Mammary epithelial cell (primary cell): ENCODE measurements at places on chromosomes 12 and 14. TPM values are rescaled to one million over a fixed set of nuclear protein-coding genes. Genes with fewer than 3 reads are reported as not detected.

CBX5 gene
- polyA plus RNA-seq: 26.9 TPM

DNA sequence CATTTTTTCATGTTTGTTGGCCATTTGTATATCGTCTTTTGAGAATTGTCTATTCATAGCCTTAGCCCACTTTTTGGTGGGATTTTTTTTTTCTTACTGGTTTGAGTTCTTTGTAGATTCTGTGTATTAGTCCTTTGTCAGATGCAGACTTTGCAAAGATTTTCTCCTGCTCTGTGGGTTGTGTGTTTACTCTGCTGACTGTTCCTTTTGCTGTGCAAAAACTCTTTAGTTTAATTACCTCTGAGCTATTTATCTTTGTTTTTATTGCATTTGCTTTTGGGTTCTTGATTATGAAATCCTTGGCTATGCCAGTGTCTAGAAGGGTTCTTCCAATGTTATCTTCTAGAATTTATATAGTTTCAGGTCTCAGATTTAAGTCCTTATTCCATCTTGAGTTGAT is 220.0 kb downstream of the FUT8 start:
- DNase-seq: no peak

RHEBL1 gene
- 1.9 TPM for polyA plus RNA-seq

DNA sequence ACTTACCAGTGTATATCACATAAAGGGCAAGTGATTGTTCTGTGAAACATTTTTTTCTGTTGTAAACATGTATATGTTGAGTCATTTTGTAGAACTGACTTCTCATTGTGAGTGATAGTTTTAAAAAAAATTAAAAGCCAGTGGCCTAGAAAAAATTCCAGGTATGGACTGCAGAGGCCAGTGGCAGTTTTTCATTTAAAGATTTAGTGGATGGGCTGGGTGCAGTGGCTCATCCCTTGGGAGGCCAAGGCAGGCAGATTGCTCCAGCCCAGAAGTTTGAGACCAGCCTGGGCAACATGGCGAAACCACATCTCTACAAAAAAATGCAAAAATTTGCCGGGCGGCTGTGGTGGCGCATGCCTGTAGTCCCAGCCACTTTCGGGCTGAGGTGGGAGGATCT is 84.7 kb upstream of the MDM1 start:
- peak; percentile 47 for DNase-seq

DNA sequence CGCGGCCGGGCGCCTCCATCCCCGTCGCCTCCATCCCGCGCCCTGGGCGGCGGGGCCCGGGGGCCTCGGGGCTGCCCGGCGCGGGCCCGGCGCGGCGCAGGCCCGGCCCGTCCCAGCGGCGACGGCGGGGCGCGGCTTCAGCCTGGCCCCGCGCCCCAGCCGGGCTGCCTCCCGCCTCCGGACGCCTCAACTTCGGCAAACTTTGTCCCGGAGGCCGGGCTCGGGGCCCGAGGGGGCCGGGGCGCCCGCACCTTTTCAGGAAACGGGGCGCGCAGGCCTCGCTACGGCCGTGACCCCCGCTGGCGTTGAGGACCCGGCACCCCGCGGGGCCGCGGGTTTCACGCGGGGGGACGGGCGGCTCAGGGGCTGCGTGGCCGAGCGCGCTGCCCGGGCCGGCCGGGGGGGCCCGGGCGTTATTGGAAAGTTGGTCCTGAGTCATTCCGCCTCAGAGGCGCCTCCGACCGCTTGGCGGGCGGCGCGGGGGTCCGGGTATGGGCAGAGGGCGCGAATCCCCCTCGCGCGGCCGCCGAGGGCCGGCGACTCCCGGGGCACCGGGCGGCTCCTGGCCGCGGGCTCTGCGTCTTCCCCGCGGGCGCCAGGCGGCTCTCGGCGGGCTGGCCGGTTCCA is 575 bp downstream of the TRAF3 start:
- DNase-seq: no peak

RNASE3 gene
- polyA plus RNA-seq: not detected

DNA sequence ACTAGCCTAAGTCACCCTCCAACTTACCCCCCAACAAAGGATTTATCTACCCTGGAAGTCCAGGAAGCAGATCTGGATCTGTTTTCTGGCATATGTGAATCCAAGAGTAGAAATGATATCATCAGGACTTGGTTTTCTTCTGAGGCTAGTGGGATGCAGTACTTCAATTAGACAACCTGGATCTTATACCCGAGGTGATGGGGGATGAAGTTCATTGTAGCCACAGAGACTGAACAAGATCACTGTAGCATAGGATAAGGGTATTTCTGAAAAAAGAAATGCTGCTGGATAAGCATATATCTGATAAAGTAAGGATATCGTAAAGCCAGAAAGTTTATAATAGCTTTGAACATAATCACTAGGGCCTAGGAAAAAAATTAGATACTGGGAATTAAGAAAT is 174.4 kb downstream of the FOXA1 start:
- DNase-seq: no peak

- no peak for DNase-seq
Measured at GRCh38 chr14:26775765-26776563, 178.1 kb upstream of the NOVA1 start.

DNA sequence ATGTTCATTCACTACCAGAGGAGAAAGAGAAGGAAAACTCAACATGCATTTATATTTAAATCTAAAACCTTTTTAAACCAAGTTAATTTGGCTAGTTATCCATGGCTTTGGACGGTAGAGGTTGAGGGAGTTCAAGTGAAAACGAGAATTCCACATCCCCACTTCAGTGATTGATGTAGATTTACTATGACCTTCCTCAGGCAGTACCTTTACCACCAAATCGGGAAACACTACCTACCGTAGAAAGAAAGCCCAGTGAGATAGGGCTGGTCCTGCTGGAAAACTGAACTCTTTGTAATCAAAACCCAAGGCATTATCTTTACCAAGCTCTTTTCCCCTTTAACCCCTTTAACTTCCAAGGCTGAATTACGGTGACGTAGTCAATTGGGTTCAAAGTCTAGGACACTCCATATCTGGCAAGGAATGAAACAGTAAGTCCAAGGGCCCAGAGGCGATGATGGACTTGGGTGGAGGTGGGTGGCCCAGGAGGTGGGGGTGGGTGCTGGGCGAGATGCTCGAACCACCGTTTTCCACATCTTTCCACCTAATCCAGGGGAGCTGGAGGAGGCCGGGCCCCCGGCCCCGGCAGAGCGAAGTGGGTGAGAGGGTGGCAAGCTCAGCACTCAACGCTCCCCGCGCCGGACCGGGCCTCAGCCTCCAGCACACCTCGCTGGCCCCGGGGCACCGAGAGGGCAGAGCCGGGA is 618 bp downstream of the SEC23A start:
- DNase-seq: peak; percentile 39

DNA sequence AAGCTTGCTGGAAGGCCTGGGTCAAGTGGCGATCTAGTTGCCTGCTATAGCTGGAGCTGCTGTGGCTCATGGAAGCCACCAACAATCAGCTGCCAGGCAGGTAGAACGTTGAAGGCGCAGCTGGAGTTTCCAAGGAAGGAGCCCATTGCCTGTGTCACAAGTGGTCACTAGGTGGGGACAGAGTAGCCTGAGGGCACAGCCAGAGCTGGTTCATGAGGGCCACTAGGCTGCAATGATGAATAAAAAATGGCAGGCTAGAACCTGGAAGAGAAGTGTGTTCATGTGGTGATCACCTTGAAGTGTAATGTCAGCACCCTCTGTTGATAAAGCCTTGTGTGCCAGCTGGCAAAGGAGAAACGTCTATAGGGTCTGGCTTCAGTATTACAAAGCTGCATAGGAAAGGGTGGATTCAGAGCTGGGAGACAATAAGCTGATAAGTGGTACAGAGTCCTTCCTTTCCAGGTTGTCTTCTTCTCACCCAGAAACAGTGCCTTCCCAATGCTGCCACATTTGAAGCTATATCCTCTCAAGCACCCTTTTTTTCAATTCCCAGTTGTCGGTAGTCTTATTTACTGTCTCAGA is 165.8 kb downstream of the EMP1 start:
- peak; percentile 62 for DNase-seq

CELA1 gene
- polyA plus RNA-seq: not detected
